Skin of body (tissue), 3 donors: ENCODE measurements at places on chromosomes 16 and 17. TPM values are rescaled to one million over a fixed set of nuclear protein-coding genes. Genes with fewer than 3 reads are reported as not detected.

The CES3 gene
- not detected for total RNA-seq

The OR2C1 gene
- total RNA-seq: 0.30 TPM

The IKZF3 gene
- total RNA-seq: 0.39 TPM

The CFAP52 gene
- total RNA-seq: not detected

The LRRC46 gene
- 0.10 TPM for total RNA-seq

The TPSB2 gene
- 3.9 TPM for total RNA-seq

The ADORA2B gene
- 11.2 TPM for total RNA-seq

- DNase-seq: no peak
These were observed 2.8 kb downstream of the IRX5 start for GRCh38 chr16:54933281-54934011.

DNA sequence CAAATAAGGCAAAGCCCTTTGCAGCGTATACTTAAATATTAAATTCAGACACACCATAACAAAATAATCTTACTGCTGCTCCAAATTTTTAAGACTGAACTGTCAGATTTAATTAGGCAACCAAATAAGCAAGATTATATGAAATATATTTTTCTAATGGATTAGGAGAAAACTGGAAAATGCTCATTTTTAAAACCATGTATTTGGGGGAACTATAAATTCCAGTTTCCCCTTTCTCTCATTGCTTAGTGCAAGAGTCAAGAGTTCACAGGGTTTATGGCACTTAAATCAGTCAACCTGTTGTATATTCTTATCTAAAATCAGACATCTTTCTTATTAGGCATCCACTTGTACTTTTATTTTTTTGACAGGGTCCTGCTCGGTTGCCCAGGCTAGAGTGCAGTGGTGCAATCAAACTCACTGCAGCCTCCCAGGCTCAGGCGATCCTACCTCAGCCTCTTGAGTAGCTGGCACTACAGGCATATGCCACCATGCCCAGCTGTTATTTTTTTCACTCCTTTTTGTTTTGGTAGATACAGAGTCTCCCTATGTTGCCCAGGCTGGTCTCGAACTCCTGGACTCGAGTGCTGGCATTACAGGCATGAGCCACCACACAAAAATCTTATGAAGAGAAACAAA lies 2.1 kb upstream of the KANSL1 start:
- no peak for DNase-seq

DNA sequence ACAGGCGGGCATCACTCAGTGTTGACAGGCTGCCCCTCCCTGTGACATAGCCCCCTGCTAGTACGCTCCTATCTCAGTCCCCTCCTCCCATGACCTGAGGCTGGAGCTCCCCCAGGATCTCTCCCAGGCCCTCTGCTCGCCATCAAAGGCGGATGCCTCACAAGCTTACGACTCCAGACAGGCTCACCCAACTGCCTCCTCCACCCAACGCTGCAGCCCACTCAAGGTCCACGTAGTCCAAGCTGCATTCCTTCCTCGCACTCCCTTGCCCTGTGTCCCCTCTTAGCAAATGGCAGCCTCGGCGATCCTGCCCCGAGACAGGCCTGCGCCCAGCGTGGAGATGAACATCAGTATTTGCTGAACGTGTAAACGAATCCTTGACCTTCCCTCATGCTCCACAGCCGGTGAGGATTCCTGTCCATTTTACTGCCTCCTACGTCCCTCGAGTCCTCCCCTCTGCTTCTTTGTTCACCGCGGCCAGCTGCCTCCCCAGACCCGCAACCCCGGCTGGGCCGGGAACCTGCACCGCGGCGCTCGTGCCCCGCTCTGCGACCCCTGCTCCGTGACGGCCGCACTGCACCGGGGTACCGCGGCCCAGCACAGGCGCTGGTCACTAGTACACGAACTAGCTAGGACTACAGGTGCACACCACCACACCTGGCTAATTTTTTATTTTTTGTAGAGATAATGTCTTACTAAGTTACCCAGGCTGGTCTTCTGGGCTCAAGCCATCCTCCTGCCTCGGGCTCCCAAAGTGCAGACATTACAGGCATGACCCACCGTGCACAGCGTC lies 838 bp upstream of the TMEM97 start:
- DNase-seq: no peak

GRCh38 chr16:74748616-74749026 lies 26.0 kb downstream of the FA2H start:
- no peak for DNase-seq

DNA sequence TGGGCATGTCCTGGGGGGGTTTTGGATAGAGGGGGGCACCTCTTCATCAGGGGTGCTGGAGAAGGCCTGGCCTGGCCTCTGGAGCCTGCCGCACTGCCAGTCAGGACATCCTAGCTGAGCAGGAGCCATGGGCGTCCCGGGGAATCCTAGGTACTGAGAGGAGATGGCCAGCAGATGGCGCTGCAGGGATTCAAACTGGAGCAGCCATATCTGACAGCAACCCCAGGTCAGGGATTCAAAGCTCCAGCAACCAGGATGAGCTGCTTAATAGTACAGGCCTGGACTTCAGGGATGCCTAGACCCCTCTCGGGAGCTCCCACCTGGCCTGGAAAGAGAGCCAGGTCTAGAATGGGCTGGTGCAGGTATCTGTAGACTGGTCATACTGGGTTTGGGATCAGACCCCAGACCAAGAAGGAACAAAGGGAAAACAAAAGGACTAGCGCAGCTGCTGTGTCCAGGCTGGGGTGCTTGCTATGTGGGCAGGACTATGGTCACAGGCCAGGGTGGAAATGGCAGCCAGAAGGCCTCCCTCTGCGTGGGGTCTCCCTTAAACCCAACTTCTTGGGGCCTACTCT lies 306.9 kb upstream of the RBFOX1 start:
- DNase-seq: no peak

GRCh38 chr16:76518781-76519180 lies 241.6 kb downstream of the CNTNAP4 start:
- no peak for DNase-seq

- no peak for DNase-seq
These were observed 224.2 kb downstream of the PARN start for GRCh38 chr16:14405611-14406537.

DNA sequence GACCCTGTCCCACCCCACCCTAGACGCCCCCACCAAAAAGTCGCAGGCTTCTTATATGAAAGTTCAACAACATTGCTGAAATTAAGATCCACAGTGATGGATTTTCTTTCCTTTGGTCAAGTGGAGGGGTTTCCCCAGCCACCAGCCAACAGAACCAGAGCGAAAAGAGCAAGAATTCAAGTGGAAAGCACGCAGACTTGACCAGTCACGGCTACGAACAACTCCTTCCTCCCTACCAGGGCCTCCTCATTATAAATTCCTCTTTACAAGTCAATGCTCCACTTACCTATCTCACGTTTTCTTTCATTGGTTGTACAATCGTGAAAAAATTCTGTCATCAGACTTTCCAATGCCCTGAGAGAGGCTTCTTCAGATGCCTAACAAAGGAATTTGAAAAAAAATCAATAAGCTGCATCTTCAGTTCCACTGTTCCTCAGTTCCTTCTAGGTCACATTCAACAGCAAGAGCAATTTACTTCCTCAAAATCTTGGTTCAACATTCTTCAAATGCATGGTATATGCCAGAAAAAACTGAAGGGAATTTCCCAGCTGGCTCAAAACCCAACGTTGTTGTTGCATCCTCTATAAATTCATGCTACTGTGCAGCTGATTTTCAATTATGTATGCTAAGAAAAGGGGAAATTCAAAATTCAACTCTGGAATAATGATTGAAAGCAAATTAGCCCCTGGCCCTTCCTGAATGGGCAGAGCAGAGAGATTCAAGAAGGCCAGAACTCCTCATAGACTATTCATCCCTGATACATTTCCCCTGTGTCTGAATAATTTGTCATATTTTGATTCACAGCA lies 30.9 kb downstream of the XPO6 start:
- DNase-seq: no peak

DNA sequence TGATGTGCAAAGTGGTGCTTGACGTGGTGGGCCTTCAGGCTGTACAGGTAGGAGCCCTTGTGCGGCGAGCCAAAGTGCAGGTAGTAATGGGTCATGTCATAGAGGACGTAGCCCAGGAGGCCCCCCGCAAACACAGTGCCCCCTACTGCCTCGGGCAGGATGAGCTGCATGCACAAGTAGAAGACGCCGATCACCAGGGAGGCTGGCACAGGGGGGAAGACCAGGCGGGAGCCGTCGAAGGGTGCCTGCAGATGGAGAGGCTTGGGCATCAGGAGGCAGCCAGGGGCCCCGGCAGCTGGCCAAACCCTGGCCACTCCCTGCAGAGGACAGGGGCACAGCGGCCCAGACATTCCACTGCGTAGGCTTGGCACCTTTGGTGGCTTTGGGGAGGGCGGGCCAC lies 15.7 kb upstream of the MLKL start:
- DNase-seq: no peak

GRCh38 chr17:29151567-29151966 lies 28.6 kb downstream of the MYO18A start:
- no peak for DNase-seq

GRCh38 chr17:75318615-75319222 lies 29.5 kb upstream of the SLC25A19 start:
- no peak for DNase-seq

- DNase-seq: no peak
These were observed 50.2 kb downstream of the HLF start for GRCh38 chr17:55314784-55315491.

DNA sequence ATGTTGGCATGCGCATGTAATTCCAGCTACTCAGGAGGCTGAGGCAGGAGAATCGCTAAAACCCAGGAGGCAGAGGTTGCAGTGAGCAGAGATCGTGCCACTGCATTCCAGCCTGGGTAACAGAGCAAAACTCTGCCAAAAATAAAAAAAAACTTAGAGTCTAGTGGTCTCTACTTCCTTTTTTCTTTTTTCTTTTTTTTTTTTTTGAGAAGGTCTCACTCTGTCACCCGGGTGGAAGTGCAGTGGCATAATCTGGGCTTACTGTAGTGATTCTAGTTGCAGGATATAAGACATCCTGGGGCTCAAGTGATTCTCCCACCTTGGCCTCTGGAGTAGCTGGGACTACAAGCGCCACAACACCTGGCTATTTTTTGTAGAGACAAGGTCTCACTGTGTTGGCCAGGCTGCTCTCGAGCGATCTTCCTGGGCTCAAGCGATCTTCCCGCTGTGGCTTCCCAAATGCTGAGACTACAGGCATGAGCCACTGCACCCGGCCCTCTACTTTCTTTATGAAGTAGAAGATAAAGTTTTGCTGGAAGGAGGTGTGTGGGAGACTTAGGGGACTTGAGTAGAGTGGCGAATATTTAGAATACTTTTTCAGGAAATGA lies 47.9 kb upstream of the TAOK1 start:
- DNase-seq: no peak

DNA sequence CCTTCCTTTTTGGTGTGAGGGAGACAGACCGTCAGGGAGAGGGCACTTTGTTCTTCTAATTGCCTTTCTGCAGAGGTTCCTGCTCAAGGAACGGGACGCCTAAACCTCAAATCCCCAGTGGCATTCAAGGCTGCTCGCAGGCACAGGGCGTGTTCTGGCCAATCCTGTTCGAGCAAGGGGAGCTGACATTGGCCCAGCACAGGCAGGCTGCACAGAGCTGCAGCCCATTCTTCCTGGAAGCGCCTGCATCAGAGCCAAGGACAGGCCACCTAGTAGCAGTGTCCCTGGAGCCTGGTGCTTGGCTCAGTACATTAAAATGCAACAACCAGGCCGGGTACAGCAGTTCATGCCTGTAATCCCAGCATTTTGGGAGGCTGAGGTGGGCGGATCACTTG lies 72.2 kb upstream of the CREBBP start:
- peak; percentile 71 for DNase-seq

DNA sequence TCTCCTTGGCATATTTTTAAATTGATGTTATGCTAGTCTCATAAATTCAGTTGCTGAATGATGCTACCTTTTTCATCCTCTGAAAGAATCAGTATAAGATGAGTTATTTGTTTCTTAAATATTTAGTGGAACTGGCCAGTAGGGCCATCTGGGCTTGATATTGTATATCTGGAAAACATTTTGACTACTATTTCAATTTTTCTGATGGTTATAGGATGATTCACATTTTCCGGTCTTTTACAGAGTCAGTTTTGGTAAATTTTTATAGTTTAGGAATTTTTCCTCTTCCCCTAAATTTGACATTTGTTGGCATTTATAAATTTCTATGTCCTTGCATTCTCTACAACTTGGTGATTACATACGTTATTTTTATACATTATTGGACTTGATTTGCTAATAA lies 296.3 kb upstream of the AXIN2 start:
- DNase-seq: no peak

DNA sequence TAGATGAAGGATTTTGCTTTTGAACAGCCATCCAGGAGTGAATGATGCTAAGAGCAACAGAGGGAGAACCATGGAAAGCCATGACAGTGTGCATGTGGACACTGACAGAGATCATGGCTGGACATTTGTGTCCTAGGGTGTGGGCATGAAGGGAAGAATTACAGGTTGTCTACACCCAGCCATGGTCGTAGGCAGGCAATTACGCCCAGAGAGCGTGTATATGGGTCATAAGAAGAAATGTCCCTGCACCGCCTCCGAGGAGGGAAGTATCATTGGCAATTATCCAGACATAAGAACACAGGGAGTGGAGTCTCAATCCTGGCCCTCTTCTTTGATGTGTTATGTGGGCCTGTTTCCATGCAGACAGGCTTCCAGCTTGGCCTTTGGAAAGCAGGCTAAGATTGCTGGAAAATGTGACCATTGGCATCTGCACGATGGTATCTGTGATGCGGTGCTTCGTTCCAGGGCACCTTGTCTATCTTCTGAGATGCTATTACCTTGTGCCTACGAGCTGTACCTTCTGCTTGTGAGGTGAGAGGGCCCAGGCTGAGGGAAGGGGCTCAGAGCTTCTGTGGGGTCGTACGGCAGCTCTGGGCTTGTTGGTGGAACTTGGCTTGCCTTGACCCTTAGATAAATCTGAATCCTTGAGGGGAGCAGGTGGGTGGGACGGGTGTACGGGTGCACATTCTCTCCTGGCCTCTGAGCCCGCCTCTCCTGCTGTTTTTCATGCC lies 19.8 kb downstream of the RGS9 start:
- no peak for DNase-seq

- no peak for DNase-seq
These were observed 1.3 kb upstream of the CD300C start for GRCh38 chr17:74547264-74547663.

- peak; percentile 80 for DNase-seq
These were observed at the start of gene AKTIP for GRCh38 chr16:53502331-53503269. TSS of gene AKTIP (minus strand) at chr16:53503209. CDS start at chr16:53500259, 2,950 bp downstream.

DNA sequence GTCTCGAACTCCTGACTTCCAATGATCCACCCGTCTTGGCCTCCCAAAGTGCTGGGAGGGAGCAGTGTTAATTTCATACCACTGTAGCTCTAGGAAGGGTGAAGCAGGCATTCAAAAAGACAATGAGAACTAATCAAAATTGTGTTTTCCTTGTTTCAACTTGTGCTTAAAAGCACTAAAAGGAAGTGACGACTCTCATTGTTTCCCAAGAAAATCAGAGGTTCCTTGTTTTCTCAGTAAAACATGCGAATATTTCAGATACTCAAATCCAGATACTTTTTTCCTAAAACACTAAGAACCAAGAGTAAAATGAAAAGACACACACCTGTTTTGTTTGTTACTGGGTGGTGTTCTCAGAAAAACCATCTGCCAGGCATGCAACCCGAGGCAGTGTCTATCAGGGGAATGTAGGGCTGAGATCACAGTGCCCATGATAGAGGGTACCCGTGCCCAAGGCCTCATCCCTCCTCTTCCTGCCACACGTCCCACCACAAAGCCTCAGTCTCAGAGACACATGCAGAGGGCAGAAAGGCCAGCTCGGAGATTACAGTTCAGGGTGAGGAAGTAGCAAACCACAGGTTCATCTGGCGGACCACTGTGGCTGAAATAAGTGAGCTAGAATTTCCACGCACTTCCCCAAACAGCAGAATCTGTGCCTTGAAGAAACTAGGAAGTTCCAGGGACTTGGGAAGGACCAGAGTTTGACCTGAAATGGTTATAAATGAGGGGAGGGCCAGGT lies 33.7 kb downstream of the GINS3 start:
- no peak for DNase-seq
